ENCODE measurements at places on chromosomes 13 and 19. TPM values are rescaled to one million over a fixed set of nuclear protein-coding genes. Genes with fewer than 3 reads are reported as not detected.

CYP2A6 gene
- polyA plus RNA-seq: not detected

PLK5 gene
- polyA plus RNA-seq: not detected

VSTM1 gene
- not detected for polyA plus RNA-seq

LRRC8E gene
- polyA plus RNA-seq: 2.1 TPM

ZNF534 gene
- polyA plus RNA-seq: not detected

RGCC gene
- polyA plus RNA-seq: 10.6 TPM

NCR1 gene
- not detected for polyA plus RNA-seq

SBK3 gene
- not detected for polyA plus RNA-seq

DNA sequence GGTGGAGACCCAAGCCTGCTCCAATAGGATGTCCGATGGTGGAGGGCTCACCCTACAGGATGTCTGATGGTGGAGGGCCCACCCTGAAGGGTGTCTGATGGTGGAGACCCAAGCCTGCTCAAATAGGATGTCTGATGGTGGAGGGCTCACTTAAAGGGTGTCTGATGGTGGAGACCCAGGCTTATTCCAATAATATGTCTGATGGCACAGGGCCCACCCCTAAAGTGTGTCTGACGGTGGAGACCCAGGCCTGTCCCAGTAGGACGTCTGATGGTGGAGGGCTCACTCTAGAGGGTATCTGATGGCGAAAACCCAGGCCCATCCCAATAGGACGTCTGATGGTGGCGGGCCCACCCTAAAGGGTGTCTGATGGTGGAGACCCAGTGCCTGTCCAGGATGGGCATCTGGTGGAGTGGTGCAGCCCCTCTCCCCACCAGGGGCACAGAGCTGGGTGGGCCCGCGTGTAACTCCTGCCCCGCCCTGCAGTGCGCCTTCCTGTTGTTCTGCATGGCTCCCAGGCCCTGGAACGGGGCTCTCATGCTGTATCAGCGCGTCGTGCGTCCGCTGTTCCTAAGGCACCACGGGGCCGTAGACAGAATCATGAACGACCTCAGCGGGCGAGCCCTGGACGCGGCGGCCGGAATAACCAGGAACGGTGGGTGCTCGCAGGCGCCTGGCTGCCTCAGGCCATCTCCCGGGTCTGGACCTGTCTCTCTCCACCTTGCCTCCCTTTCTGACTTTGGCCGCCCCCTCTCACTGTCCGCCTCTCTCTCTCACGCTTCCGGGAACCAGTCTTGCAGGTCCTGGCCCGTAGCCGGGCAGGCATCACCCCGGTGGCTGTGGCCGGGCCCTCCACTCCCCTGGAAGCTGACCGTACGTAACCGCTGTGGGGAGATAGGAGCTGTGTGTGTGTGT is 5.1 kb downstream of the REEP6 start:
- no peak overlapping the region for H3K4me3 ChIP-seq
- no peak for DNase-seq
- H3K4me1 ChIP-seq: peaks cover 10% of the 10 kb centered on the region
- no peaks in the 10 kb centered on the region for H3K36me3 ChIP-seq

- H3K27ac ChIP-seq: no peak overlapping the region
- no peaks in the 10 kb centered on the region for H3K36me3 ChIP-seq
- H3K4me1 ChIP-seq: no peaks in the 10 kb centered on the region
- DNase-seq: no peak
- no peaks in the 10 kb centered on the region for H3K27me3 ChIP-seq
Observed at GRCh38 chr19:35297922-35298321, 6.0 kb downstream of the MAG start.

DNA sequence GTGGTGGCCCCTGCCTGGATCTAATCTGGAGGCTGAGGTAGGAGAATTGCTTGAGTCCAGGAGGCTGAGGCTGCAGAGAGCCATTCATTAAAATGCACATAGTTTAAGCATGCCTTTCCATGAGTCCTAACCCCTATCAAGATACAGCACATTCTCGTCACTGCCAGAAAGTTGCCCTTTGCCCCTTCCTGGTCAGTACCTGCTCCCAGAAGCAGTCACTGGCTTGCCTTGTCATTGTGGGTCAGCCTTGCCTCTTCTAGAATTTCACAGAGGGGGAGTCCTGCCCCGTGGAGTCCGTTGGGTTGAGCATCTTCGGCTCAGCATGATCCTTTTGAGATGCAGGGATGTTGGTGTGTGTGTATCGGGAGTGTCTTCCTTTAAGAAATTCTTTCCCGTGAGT is 10.8 kb downstream of the BICRA start:
- peak overlapping the region; percentile 75 for H3K27ac ChIP-seq
- H3K36me3 ChIP-seq: no peaks in the 10 kb centered on the region
- no peak overlapping the region for H3K4me3 ChIP-seq
- H3K27me3 ChIP-seq: no peaks in the 10 kb centered on the region
- DNase-seq: no peak

DNA sequence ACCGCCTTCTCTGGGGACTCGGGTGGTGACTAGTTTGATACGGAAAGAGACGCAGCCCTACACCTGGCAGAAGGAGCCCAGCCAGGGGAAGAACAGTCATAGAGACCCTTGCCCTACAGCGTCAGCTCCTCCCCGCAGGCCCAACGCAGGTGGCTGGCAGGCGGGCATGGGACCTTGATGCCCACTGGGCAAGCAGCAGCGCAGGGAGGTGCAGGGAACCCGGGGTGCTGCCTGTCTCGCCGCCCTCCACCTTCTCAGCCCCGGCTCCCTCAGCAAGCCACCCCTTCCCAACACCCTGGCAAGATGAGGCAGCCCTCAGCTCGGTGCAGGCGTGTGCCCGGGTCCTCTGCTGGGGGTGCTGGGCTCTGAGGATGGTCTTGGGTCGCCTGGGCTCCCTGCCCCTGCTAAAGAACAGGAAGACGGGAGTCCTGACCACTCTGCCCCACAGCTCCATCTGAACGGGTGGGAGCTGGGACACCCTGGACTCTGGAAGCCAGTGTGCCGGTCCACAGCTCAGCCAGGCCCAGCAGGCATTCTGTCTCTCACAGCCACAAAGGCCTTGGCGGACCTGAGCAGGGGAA is 9.0 kb downstream of the MIER2 start:
- no peak overlapping the region for H3K27ac ChIP-seq
- peaks cover under 1% of the 10 kb centered on the region for H3K4me1 ChIP-seq
- no peak overlapping the region for H3K4me3 ChIP-seq
- peaks cover 54% of the 10 kb centered on the region for H3K36me3 ChIP-seq
- DNase-seq: no peak

DNA sequence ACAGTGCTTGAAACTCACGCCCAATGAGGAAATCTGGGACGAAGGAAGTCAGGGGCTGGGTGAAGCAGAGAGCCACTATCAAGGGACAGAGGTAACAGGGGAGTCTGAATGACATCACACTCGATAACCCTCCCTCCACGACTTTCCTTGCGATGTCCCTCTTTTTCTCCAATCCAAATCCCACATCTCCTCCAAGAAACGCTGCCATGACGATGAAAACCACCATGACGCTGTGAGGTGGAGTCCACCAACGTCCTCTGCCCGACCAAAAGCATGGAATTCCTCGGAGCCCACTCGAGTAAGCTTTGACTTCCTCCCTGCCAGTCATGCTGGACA is 967 bp downstream of the REXO1 start:
- H3K36me3 ChIP-seq: peaks cover 22% of the 10 kb centered on the region
- no peaks in the 10 kb centered on the region for H3K27me3 ChIP-seq
- DNase-seq: no peak
- peak overlapping the region; percentile 98 for H3K4me3 ChIP-seq
- peaks cover 57% of the 10 kb centered on the region for H3K4me1 ChIP-seq

GRCh38 chr19:56894626-56895025 is 54.1 kb upstream of the PEG3 start:
- no peaks in the 10 kb centered on the region for H3K4me1 ChIP-seq
- H3K4me3 ChIP-seq: no peak overlapping the region
- H3K27me3 ChIP-seq: no peaks in the 10 kb centered on the region
- H3K27ac ChIP-seq: no peak overlapping the region
- no peaks in the 10 kb centered on the region for H3K36me3 ChIP-seq
- no peak for DNase-seq

DNA sequence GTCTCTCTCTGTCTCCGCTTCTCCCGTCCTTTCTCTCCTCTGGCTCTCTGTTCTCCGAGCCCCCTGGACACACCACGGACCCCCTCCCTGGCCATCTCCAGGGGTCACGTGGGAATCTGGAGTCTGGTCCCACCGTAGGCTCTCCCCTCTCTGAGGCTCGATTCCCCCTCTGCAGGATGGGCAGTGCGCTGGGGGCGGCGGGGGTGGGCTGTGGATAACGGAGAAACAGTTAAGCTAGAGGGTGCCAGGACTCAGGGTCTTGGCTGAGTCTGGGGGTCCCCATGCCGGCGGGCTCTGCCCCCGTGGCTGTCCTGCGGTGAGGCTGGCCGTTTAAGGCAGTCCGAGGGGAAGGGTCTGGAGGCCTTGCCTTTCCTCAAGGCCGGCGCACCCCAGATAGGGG is 462 bp upstream of the MEIS3 start:
- no peak for DNase-seq
- no peaks in the 10 kb centered on the region for H3K36me3 ChIP-seq
- H3K4me3 ChIP-seq: no peak overlapping the region
- no peak overlapping the region for H3K27ac ChIP-seq
- peaks cover 87% of the 10 kb centered on the region for H3K27me3 ChIP-seq

DNA sequence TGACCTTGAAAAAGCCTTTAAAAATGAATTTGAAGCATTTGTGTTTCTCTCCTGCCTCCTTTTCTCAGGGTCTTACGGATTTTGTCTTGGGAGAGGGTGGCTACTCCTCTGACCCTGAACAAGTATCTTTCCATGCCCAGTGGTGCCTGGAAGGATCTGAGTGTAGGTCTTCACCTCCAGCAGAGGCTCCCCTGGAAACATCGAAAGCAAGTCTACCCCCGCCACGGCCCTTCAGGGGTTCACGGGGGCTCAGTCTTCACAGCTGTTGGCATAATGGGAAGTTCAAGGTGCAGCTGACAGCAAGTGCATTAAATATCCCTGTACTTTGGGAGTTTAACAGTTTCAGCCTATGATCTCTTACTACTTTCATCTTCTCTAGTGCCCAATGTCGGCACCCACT is 42.7 kb upstream of the SLC15A1 start:
- peaks cover 16% of the 10 kb centered on the region for H3K36me3 ChIP-seq
- no peaks in the 10 kb centered on the region for H3K4me1 ChIP-seq
- DNase-seq: no peak
- H3K4me3 ChIP-seq: no peak overlapping the region

- peak; percentile 70 for DNase-seq
- peaks cover 100% of the 10 kb centered on the region for H3K36me3 ChIP-seq
- no peak overlapping the region for H3K4me3 ChIP-seq
- no peaks in the 10 kb centered on the region for H3K4me1 ChIP-seq
- no peaks in the 10 kb centered on the region for H3K27me3 ChIP-seq
Observed at GRCh38 chr19:4108767-4109625, 14.9 kb downstream of the MAP2K2 start.

DNA sequence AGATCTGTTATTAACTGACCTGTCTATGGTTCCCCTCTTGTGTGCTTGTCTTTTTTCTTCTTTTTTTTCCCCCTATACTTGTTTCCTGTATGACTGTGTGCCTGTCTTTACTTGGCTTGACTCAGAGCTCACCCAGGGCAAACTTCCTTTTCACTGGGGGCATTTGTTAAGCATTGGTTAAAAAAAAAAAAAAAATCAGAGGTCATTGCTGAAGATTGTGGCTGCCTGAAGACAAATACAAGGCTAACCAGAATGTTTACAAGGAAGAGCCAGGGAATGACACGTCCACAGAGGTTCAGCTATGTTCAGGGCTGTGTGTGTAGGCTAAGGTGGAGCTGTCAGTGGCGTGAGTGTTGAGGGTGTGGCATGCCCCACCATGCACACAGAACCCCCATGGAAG is 47.1 kb downstream of the LNX2 start:
- peaks cover 16% of the 10 kb centered on the region for H3K4me1 ChIP-seq
- H3K4me3 ChIP-seq: no peak overlapping the region
- H3K36me3 ChIP-seq: peaks cover 17% of the 10 kb centered on the region

DNA sequence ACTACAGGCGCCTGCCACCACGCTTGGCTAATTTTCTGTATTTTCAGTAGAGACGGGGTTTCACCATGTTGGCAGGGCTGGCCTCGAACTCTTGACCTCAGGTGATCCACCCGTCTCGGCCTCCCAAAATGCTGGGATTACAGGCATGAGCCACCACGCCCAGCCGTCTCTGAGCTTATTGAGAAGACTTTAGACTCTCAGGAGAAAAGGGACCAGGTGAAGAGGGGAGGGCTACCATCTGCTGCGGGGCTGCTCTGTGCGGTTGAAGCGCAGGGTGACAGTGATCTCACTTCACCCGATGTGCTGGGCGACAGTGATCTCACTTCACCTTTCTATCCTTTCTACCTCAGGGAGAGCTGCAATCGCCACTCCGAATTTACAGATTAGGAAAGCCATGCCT is 25.3 kb downstream of the PDCD5 start:
- no peaks in the 10 kb centered on the region for H3K27me3 ChIP-seq
- no peak overlapping the region for H3K27ac ChIP-seq
- peaks cover 38% of the 10 kb centered on the region for H3K36me3 ChIP-seq
- no peak for DNase-seq

DNA sequence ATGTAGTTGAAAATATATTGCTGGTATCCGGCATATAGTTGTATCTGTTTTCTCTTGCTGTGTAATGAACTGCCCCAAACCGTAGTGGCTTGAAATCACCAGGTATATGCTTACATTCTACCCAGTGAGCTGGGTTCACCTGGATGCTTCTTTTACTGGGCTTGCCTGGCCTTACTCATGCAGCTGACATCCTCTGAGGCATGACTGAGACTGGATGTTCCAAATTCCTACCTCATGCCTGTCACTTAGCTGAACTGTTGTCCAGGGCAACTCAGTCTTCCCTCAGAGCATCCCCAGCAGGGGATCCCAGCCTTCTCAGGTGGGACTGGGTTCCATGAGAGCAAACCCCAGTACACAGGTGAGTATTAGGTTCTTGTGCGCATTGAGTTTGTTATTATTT is 66.8 kb downstream of the IFT88 start:
- no peaks in the 10 kb centered on the region for H3K4me1 ChIP-seq
- H3K36me3 ChIP-seq: no peaks in the 10 kb centered on the region
- no peak overlapping the region for H3K27ac ChIP-seq
- no peak overlapping the region for H3K4me3 ChIP-seq
- no peaks in the 10 kb centered on the region for H3K27me3 ChIP-seq
- DNase-seq: no peak

DNA sequence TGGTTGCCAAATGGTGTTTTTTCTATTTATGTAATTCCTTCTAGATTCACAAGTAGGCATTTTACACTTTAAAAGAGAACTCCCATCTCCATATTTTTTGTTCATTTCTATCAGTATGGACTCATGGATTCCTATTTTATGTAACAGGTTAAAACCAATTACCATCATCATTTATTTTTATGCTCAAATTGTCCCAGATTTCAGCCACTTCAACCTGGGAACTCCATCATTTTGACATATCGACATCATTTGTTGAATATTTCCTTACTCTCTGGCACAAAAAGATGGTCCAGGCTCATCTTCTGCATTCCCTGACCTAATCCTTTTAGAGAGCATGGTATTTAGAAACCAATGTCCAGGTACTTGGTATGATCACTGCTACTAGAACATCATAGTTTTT is 79.9 kb downstream of the VWA8 start:
- no peaks in the 10 kb centered on the region for H3K4me1 ChIP-seq
- DNase-seq: no peak
- no peak overlapping the region for H3K27ac ChIP-seq

DNA sequence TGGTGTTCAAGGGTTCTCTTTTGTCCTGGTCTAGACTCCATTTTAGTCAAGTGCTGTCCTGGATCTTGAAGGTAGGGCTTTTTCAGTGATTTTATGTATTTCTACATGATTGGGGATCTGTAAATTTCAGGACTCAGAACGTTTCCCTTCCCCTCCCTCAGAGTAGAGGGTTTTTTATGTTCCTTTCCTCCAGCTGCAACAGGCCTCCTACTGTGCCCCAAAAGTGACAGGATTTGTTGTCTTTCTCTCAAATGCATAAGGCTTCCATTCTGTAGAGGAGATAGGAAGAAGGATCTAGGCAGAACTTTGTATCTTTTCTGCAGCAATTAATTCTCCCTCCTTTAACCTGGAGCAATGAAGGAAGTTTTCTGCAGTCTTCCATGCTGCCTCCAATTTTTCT is 251.3 kb downstream of the MAB21L1 start:
- no peaks in the 10 kb centered on the region for H3K4me1 ChIP-seq
- H3K4me3 ChIP-seq: no peak overlapping the region
- no peak overlapping the region for H3K27ac ChIP-seq
- no peaks in the 10 kb centered on the region for H3K27me3 ChIP-seq
- no peak for DNase-seq
